ENCODE measurements at places on chromosomes 1 and 21.

- DNase-seq, result no peak
Observed at GRCh38 chr1:65525266-65526048, 105.0 kb downstream of the LEPR start.

- DNase-seq, result no peak
Observed at GRCh38 chr1:113303267-113303666, 87.0 kb upstream of the MAGI3 start.

DNA sequence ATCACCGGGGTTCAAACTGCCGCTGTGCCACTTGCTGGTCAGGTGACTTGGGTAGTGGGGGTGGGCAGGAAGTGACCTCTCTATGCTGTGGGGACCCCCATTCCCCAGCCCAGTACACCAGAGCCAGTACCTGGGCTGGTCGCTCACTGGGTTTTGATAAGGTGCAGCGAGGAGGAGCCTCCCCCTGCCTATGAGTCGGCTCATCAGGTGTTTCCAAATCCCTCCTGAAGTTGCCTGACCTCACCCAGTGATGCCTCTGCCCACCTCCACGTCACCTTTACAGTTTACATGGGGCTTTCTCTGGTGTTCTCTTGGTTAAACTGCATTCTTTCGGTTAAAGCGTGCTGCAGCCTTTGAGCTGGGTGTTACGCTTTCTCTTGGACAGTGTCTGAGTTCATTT lies 58.2 kb downstream of the ARHGEF10L start:
- DNase-seq, result no peak

DNA sequence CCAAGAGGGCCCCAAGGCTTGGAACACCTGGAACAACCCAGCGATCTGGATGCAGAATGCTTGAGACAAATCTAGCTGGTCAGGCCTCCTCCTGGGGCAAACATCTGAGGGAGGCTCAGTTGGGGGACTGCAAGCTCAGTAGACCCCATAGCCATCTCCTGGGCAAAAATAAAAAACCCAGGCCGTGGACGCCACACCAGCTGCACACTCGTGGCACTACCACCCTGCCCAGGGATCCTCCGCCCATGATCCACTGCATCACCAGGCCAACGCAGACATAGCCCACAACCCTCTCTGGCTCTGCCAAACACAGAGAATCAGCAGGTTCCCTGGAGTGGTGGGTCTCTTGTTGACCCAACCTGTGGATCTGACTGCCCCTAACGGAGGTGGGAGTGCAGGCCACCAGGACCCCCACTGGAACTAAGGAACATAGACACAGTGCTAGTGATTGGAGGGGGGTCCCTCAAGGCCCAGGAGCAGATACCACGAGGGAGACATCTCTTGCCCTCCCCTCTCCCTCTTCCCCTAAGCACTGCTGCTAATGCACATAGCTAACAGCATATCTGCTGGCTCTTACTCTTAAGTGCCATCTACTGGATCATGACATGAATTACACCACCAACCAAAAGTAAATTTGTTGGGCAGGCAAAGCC lies 147.2 kb downstream of the CHD1L start:
- DNase-seq, result no peak

DNA sequence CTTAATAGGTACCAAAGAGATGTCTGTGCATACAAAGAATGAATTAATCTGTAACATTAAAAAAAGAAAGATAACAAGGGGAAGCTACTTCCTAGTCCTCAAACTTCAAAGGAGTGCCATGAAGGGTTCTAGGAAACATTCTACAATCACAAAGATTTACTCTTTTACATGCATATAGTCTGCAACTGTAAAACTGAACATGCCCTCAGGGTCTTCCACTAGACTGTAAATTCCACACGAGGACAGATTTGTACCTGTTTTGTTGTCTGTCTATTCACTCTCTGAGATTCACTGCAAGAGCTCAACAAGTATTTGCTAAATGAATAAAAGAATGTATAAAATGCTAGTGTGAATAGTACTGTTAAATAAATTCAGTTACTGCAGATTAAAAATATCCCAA lies 4.4 kb downstream of the JAK1 start:
- DNase-seq, result no peak

DNA sequence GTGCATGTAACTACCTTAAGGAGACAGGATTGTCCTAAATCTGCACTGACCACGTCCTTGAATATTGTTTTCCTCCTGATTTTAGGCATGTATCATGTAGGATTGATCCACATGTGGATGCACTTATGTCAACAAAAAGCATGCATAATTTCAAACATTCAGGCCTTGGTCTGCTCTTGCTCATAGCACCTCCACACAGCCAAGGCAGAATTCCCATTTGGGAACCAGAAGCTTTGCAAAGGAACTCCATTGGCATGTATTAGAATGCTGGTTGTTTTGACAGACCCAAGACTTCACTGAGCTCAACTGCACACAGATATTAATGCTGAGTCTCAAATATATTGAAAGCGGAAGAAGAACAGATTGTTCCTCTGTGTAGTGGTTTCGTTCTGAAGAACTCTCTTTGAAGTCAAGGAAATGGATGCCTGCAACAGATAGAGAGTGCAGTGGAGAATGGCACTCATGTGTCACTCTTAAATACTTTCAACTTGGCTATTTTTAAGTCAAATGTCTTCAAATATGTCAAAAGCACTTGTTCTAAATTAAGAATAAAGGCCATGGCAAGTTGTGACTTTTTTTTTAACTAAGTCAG lies 387.6 kb downstream of the LTN1 start:
- DNase-seq, result peak; percentile 70
